ENCODE measurements at places on chromosomes 2 and 18.

- DNase-seq: no peak
Measured at GRCh38 chr2:152098496-152099366, at the start of gene CACNB4. TSS of gene CACNB4 (minus strand) at chr2:152099044.

DNA sequence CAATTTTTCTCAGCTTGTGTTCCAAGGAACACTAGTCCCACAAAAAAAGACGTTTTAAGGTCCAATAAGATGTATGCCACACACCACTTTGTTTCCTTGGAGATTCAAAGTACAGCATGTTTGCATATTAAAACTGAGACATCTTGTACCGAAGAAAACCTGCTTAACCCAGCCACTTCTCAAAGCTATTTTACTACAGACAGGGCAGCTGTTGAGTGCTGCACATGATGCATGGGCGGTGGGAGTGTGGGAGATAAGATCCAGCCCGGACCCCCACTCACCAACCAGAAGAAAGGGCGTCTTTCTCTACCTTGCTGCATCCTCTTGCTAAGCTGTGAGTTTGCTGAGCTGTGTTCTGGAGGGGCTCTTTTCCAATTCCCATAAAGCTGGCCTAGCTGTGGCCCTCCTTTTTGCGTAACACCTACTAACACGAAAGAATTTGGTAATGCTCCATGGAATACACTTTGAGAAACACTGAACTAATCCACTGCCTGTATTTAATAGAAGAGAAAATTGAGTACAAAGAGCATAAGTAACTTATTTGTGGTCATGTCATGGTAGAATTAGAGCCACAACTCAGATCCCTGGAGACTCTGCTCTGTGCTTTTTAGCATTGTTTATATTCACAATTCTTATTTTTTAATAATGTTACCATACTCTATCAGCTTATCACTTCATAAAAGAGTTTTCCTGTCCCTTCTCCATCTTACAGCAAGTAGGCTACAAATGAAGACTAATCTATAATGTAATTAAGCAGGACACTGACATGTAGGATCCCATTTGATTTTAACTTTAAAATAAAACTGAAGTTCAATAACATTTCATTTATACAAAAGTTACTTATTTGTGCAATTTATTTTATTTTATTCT, 90.0 kb downstream of the PLEKHM3 start:
- DNase-seq: no peak

DNA sequence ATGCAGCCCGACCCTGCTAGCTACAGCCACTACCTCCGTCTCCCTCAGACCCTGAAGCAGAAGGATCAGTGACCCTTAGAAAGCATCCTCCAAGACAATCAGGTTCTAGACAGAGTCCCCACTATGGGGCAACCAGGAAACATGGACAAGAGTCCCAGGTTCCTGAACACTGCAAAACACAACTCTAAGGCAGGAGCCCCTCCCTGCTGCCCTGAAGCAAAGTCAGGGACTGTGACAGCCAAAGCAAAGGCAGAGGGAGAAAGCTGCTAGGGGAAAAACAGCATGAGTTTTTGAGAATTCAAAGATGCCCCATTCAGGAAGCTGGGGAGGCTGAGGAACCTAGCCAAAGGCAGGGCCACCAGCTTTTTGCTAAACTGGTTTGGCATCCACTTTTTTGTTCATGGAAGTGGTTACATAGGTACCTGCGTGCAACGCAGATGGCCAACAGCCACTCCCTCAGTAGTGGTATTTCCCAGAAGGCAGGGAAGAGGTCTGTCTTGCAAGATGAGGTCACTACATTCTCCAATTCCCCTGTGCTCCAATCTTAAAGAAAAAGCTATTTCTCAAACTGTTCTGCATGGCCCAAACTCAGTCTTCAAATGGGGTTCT, 33.2 kb downstream of the MYO5B start:
- DNase-seq: no peak

- DNase-seq: no peak
Measured at GRCh38 chr2:69790601-69790959, 38.9 kb upstream of the GMCL1 start.

DNA sequence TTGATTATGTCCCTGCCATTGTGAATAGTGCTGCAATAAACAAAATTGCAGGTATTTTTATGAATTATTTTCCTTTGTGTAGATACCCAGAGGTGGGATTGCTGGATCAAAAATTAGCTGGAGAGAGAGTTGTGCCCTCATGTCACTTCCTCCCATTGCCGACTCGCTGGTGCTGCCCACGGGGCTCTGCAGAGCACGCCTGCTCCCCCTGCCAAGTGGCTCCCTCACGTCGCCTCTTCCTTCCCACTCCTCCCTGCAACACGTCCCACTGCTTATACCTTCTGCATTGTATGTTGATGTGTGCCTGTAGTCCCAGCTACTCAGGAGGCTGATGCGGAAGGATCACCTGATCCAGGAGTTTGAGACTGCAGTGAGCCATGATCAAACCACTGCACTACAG, 28.1 kb downstream of the PRELID3A start:
- no peak for DNase-seq

GRCh38 chr2:27811768-27812167, 40.2 kb downstream of the MRPL33 start:
- DNase-seq: no peak

GRCh38 chr2:73971722-73972121, 13.0 kb upstream of the TET3 start:
- no peak for DNase-seq

DNA sequence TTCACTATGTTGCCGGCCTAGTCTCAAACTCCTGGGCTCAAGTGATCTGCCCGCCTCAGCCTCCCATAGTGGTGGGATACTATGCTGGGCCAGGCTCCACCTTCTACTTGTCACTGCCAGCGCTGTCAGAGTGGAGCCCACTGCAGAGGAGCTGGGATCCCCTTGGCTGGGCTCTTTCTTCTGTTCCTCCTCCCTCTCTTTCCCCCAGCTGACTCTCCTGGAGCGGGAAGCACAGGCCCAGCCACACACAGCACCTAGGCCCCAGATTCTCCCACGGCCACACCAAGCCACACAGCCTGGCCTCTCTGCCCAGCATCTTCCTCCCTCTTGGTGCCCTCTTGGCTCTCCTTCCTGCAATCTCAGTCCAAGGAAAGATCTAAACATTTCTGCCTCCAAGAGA, 3.7 kb upstream of the GAREM2 start:
- DNase-seq: no peak

GRCh38 chr2:196066291-196067087, 2.1 kb downstream of the DNAH7 start:
- DNase-seq: no peak

DNA sequence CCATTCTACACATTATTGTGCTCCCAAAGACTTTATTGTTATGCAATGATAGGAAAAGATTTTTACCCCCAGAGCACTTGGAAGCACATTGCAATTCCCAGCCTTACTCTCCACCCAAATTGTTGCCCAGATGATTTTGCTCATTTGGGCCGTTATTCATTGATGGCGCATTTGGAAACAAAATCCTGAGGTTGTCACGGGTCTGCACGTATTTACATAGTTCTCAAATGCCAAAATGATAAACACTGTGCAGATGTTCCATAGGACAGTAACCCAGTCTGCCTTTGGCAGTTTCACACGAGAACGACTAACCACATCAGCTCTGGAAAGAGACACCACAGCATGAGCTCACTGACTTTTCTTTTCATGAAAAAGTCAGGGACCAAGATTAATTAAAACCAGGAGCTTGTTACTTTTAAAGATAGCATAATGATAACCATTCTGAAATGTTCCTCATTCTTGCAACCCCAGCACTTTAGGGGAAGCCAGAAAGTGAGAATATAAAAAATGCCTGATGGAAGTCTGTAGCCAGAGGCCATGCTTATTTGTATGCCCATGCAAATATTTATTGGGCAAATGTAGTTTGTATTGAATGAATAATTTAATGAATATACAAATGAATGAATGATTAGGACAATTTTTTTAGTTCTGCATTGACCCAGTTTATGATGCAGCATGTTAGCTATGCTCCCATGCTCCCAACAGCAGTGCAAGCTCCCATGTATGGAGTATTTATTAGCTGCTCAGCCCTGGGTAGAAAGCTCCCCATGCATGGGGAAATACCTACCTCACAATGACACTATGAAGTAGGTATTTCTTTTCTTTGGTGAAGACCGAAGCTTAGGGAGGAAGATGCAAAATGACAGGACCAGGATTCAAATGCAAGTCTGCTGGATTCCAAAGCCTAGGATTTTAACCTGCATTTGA, 84.6 kb downstream of the MAIP1 start:
- DNase-seq: no peak

- DNase-seq: no peak
Measured at GRCh38 chr2:206218796-206219499, 55.5 kb upstream of the ZDBF2 start.

- DNase-seq: no peak
Measured at GRCh38 chr2:148930046-148930775, 55.2 kb downstream of the KIF5C start.

- no peak for DNase-seq
Measured at GRCh38 chr2:194320520-194320919, 1336.5 kb upstream of the SLC39A10 start.

GRCh38 chr2:226483745-226484619, 315.6 kb downstream of the IRS1 start:
- no peak for DNase-seq
